ENCODE measurements at places on chromosomes 5 and 9.

GRCh38 chr5:118818604-118819003 lies 169.7 kb downstream of the DTWD2 start:
- no peak for DNase-seq

DNA sequence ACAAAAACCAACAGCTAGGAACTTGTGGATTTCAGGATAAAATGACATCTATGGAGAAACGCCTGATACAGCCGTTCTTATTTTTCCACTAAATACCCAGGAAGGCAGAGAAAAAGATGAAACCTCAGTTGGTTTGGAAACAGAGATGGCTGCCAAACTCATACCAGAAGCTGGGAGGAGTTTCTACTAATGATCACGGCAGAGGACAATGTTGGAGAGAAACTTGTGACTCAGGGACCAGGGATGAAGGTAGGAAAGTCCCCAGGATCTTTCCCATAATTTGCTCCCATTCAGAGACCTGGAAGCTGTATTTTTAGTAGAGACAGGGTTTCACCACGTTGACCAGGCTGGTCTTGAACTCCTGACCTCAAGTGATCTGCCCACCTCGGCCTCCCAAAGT lies 187.1 kb upstream of the IER5L start:
- no peak for DNase-seq

DNA sequence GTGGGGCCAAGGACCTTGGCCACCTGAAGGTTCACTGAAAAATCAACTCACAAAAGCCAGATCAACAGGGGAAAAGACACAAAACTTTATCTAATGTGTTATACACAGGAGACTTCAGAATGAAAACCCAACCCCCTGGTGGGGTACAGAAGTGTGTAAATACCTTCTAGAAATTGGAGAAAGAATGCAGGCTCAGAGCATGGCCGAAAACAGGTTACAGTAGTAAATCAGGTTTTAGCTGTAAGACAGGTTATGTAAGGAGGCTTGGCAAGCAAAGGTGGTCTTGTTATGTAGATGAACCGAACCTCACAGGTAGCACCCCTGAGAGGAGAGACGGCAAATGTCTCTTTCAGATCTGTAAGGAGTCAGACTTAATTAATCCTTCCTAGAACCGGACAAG lies 10.0 kb downstream of the CEMIP2 start:
- no peak for DNase-seq

GRCh38 chr5:96969366-96969765 lies 33.5 kb downstream of the LNPEP start:
- DNase-seq: no peak

- no peak for DNase-seq
Observed at GRCh38 chr9:93664549-93665120, 88.3 kb downstream of the PHF2 start.

DNA sequence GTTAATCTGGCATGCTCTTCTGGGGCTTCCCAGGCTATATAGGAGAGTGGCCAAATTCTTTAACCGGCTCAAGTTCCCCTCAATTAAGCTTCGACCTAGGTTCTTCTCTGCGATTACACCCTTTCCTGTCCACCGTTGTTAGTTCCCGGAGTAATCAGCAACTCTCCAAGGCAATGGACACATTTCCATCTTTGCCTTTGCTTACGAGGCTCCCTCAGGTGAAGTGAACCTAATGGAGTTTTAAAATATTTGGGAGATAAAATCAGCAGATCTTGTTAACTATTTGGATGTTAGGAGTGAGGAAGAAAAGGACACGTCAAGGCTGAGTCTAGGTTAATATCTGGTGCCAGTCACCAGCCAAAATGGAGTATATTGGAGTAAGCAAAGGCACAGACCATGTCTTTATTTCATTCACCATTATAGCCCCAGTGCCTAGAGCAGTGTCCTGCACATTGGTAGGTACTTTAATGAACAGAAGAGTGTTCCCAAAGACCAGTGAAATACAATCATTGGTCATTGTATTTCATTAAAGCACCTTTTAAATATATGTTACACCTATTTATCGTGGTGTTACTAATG lies 515 bp downstream of the UTP15 start:
- DNase-seq: peak; percentile 16

All from HS-5 (cell line).